ENCODE measurements at places on chromosomes 11 and 22. TPM values are rescaled to one million over a fixed set of nuclear protein-coding genes. Genes with fewer than 3 reads are reported as not detected.

Gene C11orf91
- total RNA-seq: 0.85 TPM

Gene SCN3B
- 0.08 TPM for total RNA-seq

Gene RPL27A
- total RNA-seq: 2,994 TPM

Gene DDTL
- 1.9 TPM for total RNA-seq

Gene ARFGAP3
- 23.8 TPM for total RNA-seq

Gene LPXN
- total RNA-seq: 2.5 TPM

Gene MPEG1
- total RNA-seq: not detected

Gene TMEM191B
- 1.4 TPM for total RNA-seq

Gene MMP8
- total RNA-seq: not detected

Gene CADM1
- total RNA-seq: 22.2 TPM

Gene SLC22A8
- total RNA-seq: not detected

Gene NTM
- not detected for total RNA-seq

Gene KCNK4
- total RNA-seq: 0.21 TPM

Gene MRPL17
- 138 TPM for total RNA-seq

Gene CRKL
- 22.5 TPM for total RNA-seq

Gene PDGFB
- total RNA-seq: 3.6 TPM

Gene GAL3ST3
- total RNA-seq: not detected

Gene SUSD2
- 56.4 TPM for total RNA-seq

Data from A549 treated with ZK216348 at 1 μM for 4 hours (cell line).